Activated CD8-positive, alpha-beta memory T cell treated with anti-CD3 and anti-CD28 coated beads for 1 hour (primary cell): ENCODE measurements at places on chromosomes 11 and 22.

- DNase-seq, result no peak
Observed at GRCh38 chr11:116613206-116613875, 159.4 kb downstream of the BUD13 start.

- no peak for DNase-seq
Observed at GRCh38 chr11:70727899-70728620, 329.7 kb downstream of the CTTN start.

DNA sequence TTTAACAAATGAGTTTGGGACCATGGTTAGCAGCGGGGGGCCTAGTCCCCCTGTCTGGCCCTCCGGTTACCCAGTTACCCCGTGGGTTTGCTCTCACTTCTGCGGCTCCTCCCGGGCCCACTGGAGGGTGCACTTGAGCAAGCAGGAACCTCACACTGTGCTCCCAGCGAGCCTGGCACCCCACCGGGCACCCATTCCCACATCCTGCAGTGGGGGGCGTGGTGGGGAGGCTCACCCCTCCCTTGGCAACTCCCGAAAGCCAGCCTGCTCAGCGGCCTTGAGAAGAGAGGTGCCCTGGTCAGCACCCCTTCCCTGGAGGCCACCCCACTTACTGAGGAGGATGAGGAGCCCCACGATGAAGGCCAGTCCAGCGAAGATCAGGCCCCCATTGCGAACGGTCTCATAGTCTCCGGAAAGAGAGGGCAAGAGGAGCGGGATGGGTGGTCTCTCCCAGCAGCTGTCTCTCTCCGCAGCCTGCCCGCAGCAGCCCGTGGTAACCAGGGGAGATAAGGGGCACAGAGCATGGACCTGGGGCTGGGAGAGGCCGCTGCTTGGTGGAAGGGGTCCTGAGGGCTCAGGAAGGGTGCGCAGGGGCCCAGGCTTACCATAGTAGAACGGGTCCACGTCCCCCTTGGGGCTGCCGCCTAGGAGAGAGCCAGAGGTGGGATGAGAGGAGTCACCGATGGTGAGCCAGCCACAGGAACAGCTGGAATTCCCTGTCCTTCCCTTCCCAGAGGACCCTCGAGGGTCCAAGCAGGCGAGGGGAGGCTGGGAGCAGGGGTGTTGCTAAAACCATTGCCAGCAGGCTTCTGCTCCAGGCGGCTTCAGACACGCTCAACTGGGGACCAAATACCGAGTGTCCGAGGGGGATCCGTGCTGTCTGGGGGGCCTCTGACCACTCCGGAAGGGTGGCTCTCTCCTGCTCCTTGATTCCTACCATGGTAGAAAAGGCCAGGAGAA is 2.2 kb downstream of the FXYD2 start:
- DNase-seq, result peak; percentile 45

DNA sequence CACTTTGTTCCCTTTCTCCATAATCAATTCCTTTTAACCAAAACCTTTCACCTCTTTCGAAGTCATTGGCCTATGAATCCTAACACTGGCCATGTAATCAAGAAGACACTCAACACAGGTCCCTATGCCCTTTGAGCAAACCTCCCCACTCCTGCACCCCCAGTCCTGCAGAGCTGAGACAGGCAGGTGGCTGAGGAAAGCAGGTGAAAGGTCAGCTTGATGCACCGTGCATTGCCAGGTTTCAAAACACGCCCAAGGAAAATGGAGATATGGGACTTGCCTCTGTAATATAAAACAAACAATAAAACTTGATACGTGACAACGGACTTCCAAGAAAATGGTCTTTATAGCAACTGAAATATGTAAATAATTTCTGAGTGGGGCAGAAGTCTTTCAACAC is 10.6 kb downstream of the CPT1A start:
- DNase-seq, result no peak

GRCh38 chr11:76664578-76665061 is 5.9 kb downstream of the LRRC32 start:
- no peak for DNase-seq

DNA sequence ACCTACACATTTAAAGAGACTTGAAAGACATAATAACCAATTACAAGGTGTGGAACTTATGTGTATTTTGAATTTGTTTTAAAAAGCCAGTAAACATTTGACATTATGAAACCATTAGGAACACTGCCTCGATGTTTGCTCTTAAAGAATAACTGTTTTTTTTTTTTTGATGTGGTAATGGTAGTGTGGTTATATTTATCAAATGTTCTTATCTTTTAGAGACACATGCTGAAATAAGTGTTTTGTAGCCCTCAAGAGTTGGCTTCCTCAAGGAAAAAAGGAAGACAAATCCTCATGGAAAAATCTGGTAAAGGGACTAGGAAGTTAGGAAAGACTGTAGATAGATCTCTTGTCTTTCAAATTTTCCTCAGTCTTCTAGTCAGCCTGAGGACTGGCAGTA is 2.2 kb upstream of the ABTB2 start:
- no peak for DNase-seq

GRCh38 chr22:24066260-24066659 is 55.2 kb downstream of the CABIN1 start:
- no peak for DNase-seq

GRCh38 chr11:62443390-62444235 is 24.8 kb downstream of the SCGB1A1 start:
- DNase-seq, result no peak

DNA sequence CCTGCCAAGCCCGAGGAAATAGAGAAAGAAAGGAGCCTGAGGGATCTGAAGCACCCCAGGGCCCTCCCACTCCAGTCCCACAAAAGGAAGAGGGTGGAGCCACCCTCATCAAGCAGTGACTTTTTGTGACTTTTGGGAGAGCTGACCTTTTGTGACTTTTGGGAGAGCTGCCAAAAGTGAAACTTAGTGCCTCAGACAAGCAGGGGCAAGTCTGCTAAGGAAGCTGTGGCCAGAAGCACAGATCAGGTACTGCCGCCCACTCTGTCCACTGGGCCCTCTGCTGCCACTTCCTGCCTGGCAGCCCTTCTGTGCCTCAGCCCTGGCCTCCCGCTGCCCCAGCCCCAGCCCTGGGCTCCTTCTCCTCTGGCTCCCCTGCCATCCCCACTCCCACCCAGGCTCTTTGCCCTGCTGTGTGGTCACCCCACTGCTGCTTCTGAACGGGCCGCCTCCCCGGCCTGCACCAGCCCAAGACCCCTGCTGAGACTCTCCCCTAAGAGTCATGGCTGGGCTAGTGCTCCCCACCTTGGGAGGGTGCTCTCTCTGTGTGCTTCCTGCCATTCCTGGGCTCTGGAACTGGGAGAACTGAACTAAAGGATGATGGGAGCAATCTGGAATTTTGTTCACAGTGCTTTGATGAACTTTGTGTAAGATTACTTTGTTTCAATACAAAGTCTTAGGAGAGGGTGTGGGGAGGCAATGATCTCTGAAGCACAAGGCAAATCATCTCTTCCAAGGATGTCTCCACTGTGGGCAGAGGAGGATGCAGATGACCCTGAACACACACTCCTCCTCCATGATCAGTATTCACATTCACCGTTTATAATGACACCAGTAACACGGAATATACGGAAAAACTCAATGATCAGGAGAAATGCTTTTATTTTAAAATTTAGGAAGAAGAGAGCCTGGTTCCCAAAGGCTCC is at the start of gene APOBEC3H:
TSS of gene APOBEC3H (plus strand) at position 147 of the 923 bp plus-strand sequence. CDS start 3,035 bp downstream, outside the sequence.
- DNase-seq, result no peak

GRCh38 chr11:104329078-104329665 is 165.2 kb upstream of the PDGFD start:
- no peak for DNase-seq

- peak; percentile 28 for DNase-seq
Observed at GRCh38 chr22:43343262-43343669, at the start of gene SCUBE1. TSS of gene SCUBE1 (minus strand) at chr22:43343372. CDS start at chr22:43343261, 111 bp downstream.

- peak; percentile 58 for DNase-seq
Observed at GRCh38 chr11:72722050-72722748, 30.0 kb downstream of the ARAP1 start.

GRCh38 chr11:92533657-92534335 is 309.2 kb downstream of the FAT3 start:
- no peak for DNase-seq

DNA sequence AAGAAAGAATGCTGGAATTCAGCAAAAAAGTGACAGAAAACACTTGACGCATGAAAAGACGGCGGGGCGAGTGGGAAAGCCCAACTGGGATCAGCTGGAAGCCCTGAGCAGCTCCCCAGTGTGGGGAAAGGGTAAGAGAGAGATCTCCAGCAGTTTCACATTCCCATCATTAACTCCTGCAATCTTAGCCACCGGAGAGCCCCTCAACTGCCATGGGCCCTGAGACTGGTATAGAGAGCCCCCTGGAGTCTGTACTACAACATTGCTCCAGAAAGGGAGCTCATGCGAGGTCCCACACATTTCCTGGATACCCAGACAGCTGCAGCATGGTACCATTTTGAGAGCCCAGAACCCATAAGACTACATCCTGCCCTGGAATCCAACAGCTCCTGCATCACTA is 31.1 kb downstream of the MRGPRX4 start:
- no peak for DNase-seq

DNA sequence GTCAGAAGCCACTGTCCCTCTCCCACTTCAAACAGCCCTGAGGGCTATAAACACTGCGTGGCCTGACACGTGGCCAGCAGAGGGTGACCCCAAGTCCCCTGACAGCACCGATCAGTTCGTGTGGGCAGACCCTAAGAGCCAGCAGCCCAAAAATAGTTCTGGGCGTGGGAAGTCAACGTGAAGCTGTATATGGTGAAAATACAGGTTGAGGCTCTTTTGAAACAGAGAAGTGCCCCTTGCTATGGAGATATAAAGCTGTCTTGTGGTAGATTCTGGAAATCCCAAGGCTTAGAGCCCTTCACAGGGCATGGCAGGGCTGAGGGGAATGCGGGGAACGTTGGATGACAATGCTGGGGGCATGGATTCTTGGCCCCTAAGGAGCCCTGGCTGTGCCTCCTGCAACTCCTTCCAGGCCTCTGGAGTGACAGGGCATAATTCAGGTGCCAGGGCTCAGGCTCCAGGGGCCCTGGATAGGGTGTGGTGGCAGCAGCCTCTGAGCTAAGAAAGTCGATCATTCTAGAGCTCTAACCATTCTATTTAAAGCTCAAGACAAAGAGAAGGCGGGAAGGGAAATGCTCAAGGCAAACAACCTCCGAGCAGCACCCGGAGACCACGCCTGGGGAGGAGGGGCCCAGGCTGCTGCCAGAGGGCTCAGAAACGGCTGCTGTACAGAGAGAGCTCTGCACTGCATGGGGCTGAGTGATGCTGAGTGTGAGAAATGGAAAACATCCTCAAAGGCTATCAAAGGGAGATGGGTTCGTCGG is 60.4 kb upstream of the CD5 start:
- peak; percentile 59 for DNase-seq
